ENCODE measurements at places on chromosomes 7 and 10.

DNA sequence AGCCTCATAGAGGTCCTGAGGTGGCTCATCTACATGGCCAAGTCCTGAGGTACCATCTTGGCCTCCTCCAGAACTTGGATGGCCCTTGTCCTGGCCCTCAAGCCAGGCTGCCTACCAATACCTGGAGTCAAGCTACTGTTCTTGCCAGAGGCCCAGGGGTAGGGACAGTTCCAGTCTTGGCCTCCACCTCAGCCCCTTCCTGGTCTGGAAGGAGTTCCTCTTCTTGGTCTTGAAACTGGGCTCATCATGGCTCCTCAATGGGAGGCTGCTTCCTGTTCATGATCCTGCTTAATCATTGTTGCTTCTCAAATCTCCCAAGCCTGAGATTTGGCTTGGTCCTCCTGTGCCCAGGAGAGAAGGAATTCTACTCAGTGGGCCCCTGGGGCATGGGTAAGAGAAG is 3.9 kb downstream of the HPS6 start:
- DNase-seq, result no peak

- no peak for DNase-seq
Measured at GRCh38 chr7:131935180-131935579, 378.8 kb upstream of the PODXL start.

GRCh38 chr7:135190703-135191102 is 20.2 kb upstream of the CYREN start:
- no peak for DNase-seq

- DNase-seq, result no peak
Measured at GRCh38 chr7:157699357-157700013, 362.7 kb downstream of the DNAJB6 start.

DNA sequence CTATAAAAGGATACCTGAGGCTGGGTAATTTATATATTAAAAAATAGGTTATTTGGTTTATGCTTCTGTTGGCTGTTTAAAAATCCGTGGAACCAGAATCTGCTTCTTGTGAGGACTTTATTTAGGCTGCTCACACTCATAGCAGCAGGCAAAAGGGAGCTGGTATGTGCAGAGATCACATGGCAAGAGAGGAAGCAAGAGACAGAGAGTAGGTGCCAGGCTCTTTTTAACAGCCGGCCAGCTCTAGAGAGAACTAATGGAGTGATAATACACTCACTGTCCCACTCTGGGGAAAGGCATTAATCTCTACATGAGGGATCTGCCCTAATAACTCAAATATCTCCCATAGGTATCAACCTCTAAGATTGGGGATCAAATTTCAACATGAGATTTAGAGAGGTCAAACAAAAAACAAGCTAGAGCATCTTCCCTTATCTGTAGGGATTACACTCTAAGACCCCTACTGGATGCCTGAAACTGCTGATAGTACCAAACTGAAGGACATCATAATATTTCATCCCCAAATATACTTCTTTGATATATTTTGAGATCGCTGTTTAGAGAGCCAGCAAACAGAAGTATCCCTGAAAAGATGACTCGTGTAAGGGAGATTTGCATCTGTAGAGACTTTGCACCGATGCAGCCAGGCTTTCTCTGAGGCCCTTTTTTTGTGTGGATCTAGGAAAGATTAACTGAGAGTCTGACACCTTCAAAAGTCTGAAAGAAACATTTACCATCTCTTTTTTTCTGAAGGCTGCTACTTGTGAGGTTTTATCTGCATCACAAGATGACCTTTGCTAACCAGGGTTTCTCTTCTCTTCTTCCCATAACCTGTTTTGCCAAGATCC is 717.0 kb upstream of the MBL2 start:
- no peak for DNase-seq

- DNase-seq, result no peak
Measured at GRCh38 chr10:57094083-57094482, 733.0 kb upstream of the ZWINT start.

DNA sequence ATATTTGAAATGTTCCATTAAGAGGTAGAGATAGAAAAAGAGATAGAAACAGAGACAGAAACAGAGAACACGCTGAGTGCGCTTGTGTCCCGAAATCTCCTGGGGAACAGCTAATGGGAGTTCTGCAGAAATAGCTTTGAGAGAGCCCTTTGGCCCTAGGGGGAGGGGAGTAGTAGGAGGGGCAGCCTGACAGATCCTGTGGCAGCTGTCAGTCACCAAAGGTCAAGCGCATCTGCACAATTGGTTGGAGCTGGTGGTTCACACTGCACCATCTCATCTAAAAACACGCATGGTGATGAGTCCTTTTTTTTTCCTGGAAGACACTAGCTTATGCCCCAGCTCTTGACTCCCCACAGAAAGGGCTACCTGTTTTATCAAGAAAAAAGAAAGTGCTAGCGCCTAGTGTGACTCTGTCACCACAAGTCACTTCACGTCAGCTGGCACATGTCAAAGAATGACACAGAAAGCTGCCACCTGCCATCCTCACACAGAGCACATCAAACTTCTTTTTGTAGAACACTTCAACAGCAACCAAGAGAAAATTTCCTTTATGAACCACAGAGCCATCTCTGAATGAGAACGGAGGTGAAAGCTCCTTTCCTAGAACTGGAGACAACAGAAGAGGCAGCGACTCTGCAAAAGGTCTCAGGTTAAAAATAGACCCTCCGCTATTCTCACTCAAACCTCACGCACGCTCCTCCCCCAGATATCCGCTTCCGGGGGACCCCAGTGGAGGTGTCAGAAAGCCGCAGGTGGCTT is 125.7 kb downstream of the GFRA1 start:
- DNase-seq, result no peak

- no peak for DNase-seq
Measured at GRCh38 chr7:103031781-103032180, 42.8 kb downstream of the FBXL13 start.

DNA sequence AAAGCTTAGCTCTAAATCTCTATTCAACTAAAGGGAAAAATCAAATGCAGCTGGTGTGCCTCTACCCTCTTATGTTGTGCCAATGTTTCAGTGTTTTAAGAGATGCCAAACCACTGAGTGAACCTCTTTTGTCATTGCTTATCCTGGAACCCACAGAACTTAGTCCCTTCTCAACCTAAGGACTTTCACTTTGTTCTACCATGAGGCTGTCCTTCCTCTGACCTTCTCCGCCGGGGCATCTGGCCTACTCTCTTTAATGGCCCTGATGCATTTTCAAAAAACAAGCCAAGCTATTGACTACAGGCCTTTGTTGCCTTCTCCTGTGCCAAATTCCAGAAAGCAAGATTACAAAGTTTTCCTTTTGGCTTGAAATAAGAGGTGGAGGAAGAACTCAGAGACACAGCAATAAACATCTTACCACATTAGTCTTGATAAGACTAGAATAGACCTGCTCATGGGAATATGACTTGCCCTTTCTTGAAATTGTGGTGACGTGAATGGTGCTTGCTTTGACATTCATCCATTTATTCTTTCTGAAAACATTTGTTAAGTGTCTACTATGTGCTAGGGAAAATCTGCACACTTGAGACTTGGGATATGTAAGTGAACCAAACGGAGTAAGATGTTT is 253.2 kb upstream of the SMIM30 start:
- no peak for DNase-seq

Data from NCI-H1436 treated with DMSO at 0.1 percent for 48 hours (cell line).